ENCODE measurements at places on chromosomes 6 and 20.
A peak's percentile ranks its signal among the peaks of the same experiment; 100 is the strongest.

DNA sequence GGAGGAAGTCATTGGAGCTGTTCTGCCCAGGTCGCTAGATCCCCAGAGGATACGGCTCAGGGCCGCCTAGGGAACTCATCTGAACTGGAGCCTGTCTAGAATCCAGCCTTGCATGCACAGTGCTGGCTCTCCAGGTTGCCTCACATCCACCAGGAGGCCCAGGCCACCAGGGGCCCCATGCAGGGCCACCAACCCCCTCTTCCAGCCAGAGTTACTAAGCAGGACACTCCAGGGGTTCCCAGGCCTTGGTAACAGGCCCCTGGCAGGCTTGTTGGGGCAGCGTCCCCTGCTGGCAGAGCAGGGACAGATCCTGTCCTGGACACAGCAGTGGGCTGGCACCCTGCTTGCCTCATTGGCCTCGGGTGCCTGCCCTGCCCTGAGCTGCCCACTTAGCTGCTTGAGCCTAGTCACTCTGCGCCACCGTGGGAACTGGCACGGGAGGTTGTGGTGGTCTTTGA is 35.3 kb downstream of the EFCAB8 start:
- no peak for DNase-seq

- peak; percentile 68 for DNase-seq
Observed at GRCh38 chr6:153568628-153569027, 437.5 kb upstream of the RGS17 start.

- DNase-seq, result no peak
Observed at GRCh38 chr6:46743425-46744158, 3.1 kb upstream of the ANKRD66 start.

DNA sequence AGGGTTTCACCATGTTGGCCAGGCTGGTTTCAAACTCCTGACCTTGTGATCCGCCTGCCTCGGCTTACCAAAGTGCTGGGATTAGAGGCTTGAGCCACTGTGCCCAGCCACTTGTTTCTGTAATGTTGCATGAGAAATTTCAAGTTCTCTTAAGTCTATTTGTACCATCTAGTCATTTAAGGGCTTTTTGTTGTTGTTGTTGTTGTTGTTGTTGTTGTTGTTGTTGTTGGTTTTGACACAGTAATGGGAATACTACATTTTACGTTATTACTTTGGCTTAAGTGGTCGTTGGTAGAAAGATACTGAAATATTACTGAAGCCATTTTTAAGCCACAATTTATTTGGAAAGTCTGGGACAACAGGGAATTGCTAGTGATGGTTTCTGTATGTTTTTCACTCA is 52.0 kb downstream of the CSE1L start:
- DNase-seq, result no peak

DNA sequence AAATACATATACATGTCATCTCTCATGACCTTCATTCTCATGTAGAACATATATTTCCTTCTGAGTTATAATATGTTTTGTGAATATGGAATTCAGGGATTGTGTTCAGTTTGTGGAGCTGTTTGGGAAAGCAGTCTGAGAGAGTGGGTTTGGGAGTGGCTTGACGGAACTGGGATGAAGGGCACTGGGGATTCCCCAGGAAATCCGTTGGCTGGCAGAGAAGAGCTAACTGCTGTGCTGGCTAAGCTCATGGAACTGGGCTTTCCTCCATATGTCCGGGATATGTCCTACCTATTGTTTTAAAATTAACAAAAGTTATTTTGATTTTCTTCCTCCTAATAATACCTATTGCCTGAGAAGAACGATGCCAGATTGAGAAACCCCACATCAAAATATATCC is 359.5 kb upstream of the FLRT3 start:
- no peak for DNase-seq

DNA sequence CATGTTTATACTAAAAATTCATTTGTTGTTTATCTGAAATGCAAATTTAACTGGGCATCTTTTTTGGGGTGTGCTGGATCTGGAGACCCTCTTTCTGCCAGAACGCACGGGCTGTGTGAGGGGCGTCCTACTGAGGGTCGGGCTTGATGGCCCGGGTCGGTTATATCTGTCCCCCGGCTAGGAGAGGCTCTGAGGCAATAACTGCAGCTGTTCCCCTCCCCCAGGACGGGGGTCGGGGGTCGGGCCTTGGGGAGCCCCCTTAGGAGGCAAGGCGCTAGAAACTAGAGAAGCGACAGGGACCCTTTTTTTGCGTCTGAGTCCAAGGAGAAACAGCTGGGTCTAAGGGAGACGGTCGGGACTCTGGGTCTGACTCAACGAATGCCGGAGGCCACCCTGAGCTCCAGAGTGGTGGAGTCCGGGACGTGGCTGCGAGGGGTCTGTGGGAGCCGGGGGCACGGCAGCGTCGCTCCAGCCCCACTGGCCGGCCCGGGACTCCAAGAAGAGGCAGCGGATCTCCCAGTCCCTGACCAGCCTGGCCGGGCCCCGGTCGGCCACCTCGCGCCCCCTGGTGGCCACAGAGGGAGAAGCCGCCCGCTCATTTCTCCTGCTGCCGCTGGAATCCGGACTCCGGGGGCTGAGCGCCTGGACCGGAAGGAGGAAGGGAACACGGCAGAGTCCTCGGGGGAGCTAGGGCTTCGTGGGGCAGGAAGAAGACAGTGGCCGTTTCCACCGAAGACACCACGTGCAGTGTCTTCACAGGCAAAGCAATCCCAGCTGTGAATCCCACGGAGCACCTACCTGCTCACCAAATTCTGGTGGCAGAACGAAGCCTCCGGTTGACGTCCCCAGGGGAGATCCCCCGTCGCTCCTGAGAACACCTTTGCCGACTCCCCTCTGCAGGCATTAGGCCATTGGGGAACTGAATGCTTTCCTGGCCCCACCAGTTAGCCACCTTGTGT is 24.0 kb upstream of the SCML4 start:
- DNase-seq, result peak; percentile 79

DNA sequence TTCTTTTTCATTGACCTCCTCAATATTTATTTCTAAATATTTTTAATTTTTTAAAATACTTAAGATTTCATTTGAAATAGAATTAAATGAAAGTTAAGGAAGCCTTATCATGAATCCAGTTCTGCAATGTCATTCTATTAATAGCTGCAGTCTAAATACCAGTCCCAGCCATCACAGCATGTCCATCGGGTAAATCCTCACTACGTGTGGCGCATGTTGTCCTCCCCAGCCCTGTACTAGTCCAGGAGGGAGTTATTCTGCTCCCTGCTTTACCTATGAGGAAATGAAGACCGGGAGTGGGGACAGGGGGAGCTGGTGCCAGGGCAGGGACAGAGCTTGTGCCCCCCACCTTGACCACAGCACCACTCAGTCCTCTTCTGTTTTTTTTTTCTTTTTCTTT is 125.1 kb upstream of the QKI start:
- no peak for DNase-seq

DNA sequence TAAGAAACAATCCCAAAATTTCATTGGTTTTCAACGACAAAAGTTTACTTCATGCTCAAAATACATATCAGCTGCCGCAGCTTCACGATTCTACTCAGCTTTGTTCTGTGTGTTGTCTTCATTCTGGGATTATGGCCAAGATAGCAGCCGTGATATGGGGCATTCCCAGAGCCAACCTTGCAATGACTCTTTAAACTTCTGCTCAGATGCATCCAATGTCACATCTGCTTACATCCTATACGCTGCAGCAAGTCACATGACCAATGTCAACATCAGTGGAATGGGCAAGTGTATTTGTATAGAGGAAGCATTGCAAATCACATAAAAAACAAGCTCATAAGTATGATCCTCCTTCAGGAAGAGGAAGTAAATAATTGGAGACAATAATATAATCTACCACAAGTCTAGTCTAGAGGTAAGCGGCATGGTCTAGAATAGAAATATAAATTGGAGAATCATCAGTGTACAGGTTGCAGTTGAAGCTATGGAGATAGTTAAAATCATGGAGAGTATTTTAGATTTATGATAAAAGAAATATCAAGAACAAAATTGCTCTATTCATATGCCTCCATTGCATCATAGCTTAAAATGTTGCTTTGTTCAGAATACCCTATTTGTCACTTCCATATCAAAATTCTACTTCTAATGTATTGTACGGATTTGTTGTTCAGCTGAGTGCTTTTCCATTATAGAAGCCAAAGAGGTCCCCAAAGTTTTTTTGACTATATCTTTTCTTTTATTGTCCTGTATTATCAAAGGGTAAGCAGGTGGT is 7.2 kb upstream of the C6orf141 start:
- DNase-seq, result no peak

- DNase-seq, result no peak
Observed at GRCh38 chr20:10910535-10911178, 236.9 kb upstream of the JAG1 start.

- DNase-seq, result no peak
Observed at GRCh38 chr6:169787797-169788196, 36.4 kb downstream of the ERMARD start.

- DNase-seq, result peak; percentile 33
Observed at GRCh38 chr6:139303185-139303584, 11.4 kb upstream of the TXLNB start.

DNA sequence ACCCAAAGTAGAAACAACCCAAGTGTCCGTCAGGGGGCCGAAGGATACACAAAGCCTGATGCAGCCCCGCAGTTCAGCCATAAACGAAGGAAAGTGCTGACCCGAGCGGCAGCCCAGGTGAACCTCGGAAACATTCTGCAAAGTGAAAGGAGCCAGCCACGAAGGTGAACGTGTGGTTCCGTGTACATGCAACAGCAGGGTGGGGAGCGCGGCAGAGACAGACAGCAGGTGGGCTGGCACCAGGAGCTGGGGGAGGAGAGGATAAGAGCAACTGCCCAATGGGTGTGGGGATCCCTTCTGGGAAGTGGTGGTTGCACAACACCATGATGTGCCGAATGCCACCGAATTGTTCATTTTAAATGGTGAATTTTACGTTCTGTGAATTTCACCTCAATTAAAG is 341.8 kb downstream of the ZFAND3 start:
- DNase-seq, result no peak

DNA sequence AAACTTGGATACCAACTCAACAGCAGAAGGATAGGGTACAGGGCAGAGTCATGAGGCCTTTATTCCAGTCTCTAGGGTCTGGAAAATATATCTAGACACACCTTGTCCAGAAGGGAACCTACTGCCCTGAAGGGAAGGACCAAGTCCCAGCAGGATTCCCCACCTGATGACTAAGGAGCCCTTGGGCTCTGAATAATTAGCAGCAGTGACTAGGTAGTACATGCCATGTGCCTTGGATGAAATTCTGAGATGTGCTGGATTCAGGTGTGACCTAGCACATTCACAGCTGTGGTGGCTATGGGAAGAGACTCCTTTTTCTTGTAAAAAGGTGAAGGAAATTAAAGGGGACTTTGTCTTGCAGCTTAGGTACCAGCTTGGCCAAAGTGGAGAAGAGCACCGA is 364.3 kb upstream of the PTCHD4 start:
- no peak for DNase-seq

DNA sequence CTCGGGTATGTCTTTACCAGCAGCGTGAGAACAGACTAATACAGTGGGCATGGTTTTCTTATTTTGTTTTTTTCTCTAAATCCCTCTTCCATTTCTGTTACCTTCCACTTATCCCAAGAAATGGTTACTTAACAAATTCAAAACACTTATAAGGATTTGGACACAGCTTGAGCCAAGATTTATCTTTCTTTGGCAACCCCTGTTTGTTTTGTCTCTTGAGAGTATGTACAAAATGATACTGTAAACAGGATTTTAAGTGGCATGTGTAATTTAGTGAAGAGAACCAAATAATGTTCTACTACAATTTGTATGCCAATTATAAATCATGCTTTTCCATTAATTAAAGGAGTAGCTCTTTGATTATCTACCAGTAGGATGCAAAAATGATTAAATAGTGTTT is 51.4 kb downstream of the PPP1R14C start:
- DNase-seq, result no peak

DNA sequence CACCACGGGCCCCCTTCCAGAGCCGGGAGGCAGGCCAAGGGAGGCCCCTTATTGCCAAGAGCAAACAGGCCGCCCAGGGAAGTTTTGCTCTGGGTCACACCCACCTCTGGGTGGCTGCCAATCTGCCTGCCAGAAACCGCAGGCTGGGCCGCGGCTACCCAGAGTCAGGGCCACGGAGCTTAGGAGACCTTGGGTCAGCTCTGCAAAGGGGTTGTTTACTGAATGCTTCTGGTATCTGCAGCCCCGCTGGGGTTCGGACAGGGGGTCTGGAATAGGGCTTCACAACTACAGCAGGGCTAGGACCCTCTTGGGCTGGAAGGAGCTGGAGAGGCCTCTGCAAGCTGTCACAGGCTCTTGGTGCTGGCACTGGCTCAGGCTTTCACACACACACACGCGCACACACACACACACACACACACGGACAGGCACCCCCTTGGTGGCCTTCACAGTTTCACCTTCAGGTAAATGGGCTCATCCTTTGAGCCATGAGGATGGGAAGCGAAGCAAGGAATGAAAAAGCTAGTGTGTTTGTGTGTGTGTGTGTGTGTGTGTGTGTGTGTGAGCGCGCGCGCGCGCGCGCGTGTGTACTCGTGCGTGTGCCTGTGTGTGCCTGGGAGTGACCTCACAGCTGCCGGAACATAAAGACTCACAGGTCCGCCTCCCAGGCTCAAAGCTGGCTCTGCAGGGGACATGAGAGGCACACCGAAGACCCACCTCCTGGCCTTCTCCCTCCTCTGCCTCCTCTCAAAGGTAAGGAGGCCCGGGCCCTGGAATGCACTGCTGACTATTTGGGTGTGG is at the start of gene CCN5:
TSS of gene CCN5 (plus strand) at position 669 of the 798 bp plus-strand sequence. CDS start at position 691, 22 bp downstream.
- peak; percentile 78 for DNase-seq

DNA sequence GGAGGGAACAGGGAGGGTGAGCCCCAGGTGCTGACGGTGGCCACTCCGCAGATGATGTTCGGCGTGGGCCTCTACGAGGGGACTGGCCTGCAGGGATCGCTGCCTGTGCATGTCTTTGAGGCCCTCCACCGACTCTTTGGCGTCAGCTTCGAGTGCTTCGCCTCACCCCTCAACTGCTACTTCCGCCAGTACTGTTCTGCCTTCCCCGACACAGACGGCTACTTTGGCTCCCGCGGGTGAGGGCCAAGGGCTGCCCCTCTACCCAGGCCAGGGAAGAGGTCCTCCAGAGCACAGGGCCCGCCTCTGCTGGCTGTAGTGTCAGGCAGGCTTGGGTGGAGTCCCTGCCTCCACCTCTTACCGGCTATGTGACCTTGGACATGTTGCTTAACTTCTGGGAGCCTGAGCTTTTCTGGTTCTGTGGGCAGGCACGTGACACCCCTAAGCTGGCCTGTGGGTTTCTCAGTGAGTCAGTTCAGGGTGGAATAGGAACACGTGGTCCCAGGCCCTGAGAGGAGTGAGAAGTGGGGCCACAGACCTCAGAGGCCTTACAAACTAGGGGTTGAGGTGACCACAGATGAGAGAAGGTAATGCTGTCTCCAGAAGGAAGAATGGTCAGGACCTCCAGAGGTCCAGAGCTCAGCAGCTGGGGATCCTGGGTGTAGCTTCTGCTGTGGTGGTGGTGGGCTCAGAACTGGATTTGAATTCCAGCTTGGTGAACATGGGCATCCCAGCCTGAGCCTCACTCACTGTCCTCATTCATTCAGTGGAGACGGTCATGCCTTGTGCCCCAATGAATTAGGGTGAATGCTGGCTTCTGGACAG is 11.9 kb downstream of the PCIF1 start:
- DNase-seq, result no peak

All from fibroblast of skin of right biceps (primary cell).